ENCODE measurements at places on chromosomes 11 and 22.

GRCh38 chr11:95486466-95486865 is 255.5 kb upstream of the SESN3 start:
- DNase-seq: no peak

- DNase-seq: peak; percentile 43
Measured at GRCh38 chr11:67098799-67099429, 20.1 kb upstream of the KDM2A start.

DNA sequence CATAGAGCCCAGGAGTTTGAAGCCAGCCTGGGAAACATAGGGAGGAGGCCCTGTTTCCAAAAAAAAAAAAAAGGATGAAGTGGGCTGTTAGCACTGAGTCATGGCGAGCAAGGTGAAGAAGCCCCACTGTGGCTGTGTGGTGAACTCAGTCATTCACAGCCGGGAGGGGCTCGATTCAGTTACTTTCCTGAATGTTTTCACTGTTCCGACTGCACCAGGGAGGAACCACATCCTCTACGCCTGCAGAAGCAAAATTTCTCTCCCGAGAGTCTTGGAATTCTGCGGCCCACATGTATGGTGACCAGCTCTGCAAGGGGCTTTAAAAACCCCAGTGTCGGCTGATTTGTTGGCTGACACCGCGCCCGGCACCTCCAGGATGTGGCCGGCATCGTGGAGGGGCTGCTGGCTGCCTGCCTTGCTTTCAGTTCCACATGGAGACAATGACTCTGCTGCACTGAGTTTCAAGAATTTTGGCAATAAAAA is 27.8 kb upstream of the GRAMD4 start:
- DNase-seq: peak; percentile 60

GRCh38 chr22:35615156-35615555 is 2.0 kb downstream of the MB start:
- DNase-seq: no peak

DNA sequence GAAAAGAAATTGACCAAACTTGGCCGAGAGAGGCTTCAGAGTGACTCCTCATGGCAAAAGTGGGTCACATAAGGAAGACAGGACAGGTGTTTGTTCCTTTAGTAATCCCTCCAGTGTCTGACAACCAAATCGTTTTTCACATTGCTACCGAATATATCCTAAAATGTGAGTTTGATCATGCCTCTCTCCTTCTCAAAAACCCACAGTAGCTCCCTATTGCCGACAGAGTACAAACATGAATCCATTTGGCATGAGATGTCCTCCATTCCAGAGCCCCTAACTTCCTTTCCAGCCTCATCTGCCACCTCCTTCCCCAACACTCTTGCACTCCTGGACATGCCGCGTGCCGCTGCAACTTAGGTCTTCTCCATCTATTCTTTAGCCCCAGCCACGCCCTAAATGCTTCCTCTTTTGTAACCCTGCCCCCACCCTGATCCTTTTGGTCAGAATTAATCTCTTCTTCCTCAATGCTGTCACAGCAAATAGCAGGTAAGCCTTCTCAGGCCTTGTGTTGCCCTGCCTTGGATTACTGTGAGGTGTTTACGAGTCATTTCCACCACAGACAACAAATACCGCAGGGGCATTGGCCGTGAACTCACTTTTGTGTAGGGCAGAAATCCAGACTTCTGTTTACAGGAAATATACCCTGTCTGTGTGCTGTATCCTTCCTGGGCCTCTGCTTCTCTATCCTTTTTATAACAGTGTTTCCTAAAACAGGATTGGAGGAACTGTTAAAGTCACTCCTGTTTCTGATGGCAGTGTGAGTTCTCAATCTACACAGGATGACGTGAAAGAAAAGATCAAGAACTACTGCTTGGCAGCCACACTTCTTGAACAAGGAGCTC is 66.0 kb upstream of the FTH1 start:
- no peak for DNase-seq
